ENCODE measurements at places on chromosomes 7 and 10.
A peak's percentile ranks its signal among the peaks of the same experiment; 100 is the strongest.

DNA sequence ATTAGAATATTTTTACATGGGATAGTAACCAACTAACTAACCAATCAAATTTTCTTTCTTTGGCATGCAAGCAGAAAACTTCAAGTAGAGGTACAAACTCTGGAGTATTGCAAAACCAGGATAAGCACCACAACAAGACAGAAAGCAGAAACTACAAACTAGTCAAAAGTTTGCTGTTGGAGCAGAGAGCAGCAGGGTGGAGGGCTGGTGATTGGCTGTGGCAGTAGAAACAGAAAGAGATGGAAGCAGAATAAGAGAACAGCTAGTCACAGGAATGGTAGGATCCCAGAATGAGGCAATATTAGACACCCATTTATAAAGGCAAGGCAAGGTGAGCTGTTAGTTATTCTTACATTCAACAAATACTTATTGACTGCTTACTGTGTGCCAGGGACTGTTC, 6.8 kb upstream of the MACC1 start:
- DNase-seq, result no peak

DNA sequence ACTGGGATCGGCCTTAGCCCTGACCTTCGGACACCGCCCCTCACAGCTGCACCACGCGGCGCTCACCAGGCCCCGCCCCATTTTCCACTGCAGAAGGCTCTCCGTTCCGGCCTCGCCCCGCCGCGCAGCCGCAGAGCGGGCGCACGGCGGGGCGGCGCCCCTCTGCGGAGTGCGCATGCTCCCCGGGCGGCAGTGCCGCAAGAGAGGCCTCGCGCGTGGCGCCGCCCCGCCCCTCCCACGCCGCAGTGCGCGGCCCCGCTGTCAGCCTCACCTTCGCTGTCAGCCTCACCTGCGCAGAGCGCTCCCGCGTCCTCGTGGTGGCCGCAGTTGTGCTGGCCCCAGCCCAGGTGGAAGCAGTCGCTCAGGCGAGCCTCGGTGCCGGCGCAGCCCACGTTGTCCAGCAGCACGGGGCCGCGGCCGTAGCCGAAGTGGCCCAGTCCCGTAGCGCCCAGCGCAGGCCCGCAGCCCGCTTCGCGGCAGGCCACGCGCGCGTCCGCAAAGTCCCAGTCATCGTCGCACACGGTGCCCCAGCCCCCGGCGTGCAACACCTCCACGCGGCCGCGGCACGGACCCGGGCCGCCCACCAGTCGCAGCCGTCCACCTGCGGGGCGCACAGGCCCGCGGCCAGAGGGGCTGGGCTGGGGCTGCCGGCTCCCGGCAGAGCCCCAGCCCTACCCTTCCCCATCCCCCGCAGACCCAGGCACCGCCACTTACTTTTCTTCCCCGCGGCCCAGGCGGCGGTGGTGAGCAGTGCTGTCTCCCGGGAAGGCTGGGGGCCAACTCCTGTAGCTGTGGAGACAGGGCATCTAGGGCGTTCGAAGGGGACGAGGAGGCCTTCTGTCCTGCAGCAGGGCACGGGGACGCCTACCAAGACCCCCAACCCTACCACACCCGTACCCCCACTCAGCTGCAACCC, 16.1 kb downstream of the SSC4D start:
- peak; percentile 82 for DNase-seq

DNA sequence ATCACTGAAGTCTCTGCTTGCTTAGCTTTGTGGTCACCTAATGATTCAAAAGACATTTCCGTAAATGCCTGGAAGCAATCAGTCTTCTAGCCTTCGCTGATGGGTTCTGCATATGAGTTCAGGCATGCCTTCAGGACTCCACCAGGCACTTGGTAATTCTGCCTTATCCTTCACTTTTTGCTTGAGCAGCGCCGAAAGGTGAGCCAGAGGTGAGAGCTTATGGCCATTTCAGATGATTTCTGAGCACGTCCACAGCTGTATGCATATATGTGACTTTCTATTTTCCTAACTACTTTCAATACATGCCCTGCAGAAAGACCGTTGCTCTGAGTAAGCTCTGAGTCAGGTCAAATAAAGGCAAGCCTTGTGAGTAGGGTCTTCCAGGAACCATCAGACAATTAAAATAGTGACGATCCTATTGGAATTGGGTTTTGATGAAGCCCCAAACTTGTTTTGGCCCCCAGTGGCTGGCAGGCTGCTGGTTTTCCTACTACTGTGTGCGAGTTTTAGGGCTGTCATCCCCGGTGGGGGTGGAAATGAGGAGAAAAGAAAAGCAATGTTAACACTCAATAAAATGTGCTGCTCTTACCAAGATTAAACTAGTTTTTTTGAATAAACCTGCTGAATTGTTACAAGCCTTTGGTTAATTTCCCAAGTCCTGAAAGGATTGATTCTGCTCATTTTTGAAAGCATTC, 154.4 kb upstream of the AKR1E2 start:
- DNase-seq, result no peak

GRCh38 chr7:148144827-148145226, 445.7 kb upstream of the C7orf33 start:
- DNase-seq, result no peak

- no peak for DNase-seq
These were observed 1.2 kb downstream of the DBF4 start for GRCh38 chr7:87877366-87878040.
